Mammary epithelial cell (primary cell): ENCODE measurements at places on chromosomes 3 and 15.
A peak's percentile ranks its signal among the peaks of the same experiment; 100 is the strongest.

- no peak for DNase-seq
These were observed 27.4 kb downstream of the MIX23 start for GRCh38 chr3:122355612-122356011.

- DNase-seq: peak; percentile 42
These were observed 36.8 kb downstream of the ATP1B3 start for GRCh38 chr3:141913150-141913811.

DNA sequence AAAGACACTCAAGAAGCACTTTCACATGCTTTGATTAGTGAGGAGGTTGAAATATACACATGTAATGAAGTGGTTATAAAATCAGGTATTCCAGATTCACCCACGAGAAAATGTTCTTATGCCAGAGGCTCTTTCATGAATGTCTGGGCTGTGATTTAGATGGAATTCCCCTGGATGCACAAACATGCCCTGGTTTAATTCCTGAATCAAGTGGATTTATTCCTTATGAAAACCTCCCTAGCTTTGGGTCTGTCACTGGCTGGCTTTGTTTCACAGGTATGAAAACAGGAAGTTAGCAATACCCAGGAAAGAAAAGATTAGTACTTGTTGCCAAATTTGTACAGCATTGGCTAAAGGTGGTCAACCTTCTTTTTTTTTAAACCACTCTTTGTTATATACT lies 1123.0 kb downstream of the ROBO1 start:
- DNase-seq: no peak

DNA sequence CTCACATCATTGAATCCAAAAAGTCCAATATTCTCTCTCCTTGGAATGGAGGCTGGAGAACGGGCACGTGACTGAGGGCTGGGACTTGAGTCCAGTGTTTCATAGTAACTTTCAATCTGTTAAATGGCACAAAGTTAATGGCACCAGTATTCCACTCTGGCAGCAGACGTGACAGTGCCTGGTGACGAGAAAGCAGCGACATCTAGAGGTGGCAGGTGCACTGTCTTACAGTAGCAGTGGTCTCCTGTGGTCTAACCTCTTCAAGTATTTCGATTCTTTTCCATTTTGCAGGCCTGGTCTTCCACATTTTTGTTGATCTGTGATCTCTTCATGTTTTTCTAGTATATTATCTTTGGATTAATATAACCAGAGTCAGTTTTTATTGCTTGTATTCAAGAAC lies 107.1 kb downstream of the OXSM start:
- DNase-seq: no peak

- no peak for DNase-seq
These were observed 261.2 kb upstream of the LRRFIP2 start for GRCh38 chr3:37435572-37435971.

- DNase-seq: no peak
These were observed 229.8 kb downstream of the NFKBIZ start for GRCh38 chr3:102078854-102079808.

DNA sequence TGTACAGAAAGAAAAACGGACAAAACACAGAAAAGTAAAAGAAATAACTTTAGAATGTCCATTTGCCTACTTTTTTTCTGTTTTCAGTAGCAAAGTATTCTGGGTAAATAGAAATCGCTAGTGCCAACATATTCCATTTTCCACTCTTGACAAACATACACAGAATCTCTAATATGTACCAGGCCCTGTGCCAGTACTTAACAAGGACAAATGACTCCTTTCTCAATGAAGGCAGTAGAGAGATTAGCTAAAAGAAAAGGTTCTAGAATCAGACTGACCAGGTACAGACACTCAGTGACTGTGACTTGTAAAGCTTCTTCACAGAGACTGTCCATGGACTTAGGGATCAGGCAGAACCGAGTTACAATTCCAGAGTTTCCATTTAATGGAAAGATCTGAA lies 165.8 kb upstream of the STAC start:
- DNase-seq: no peak

DNA sequence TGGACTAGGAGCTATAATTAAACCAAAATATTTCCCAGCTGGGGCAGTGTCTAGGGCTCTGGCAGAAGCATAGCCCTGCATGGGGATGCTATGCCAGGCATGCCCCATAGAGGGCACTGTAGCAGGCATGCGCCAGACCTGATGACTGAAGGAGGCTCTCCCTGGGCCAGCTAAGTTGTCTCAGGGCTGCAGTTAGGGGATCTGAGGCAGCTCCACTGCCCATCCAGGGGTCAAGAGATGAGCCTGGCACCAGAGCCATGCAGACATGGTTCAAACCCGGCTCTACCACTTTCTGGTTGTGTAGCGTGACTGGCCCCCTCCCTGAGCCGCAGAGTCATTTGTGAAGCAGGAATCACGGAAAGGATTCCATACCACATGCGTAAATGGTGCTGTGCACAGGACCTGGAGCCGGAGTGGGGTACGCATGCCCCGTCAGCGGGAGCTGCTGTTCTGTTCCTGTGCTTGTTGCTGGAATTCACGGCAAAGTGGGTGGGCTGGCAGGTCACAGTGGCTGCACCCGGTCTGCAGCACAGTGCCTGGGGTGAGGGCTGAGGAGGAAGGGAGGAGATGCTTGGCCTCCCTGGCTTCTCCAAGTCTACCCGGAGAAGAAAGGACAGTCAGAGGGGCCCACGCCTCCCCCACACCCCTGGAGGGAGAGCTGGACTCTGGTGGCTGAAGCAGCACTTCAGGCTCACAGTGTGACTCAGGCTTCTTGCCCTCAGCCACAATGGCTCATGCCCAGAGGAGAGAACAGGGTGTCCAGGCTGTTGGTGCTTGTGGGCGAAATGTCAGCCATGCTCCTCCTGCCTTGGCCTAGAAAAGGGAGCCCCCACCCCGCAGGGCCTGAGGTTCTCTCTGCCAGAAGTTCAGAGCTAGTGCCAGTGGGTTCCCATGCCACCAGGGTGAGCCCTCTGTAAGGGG lies 43.1 kb downstream of the DNASE1L3 start:
- no peak for DNase-seq

DNA sequence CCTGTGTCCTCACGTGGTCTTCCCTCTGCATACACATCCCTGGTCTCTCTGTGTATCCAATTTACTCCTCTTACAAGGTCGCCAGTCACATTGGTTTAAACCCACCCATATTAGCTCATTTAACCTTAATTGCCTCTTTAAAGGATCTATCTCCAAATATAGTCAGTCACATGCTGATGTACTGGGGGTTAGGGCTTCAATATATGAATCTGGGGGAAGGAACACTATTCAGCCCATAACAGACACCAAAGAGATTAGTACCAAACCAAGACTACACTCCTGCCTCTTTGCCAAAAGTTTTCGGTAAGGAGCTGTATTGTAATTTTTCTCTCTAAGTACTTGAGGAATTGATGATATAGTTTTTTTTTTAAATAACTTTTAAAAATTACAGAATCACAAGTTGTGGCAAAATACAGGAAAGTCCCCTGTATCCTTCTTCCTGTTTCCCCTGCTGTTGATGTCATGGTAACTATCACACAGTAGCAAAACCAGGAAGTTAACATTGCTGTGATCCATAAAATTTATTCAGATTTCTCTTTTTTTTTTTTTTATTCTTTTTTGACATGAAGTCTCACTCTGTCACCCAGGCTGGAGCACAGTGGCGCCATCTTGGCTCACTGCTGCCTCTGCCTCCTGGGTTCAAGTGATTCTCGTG lies 67.8 kb downstream of the SLCO3A1 start:
- peak; percentile 15 for DNase-seq

DNA sequence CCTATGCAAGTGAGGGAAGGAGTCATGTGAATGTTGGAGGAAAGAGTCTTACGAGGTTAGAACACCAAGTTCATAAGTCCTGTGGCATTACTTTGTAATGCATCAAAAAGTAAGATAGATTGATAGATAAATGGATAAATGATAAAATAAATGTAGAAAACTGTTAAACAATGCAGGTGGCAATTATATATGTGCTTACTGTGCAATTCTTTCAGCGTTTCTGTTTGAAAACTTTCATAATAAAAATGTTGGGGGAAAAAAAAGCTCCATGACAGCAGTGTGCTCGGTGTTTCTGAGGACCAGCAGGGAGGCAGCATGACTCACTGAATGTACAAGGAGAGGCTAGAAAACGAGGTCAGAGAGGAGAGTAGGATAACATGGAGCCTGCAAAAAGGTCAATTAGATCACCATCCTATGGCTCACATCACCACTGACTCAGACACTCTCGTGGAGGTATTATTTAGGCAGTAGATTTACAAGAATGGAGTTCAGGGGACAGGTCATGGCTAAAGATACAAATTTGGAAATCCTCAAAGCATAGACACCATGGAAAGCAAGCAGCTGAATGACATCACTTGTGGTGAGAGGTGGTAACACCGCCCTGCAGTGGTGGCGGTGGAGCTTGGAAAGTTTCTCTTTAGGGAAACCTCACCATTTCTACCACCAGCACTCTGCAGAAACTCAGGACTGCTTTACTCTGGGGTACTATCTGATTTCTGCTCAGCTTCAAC lies 219.8 kb downstream of the CTNNB1 start:
- DNase-seq: peak; percentile 32

DNA sequence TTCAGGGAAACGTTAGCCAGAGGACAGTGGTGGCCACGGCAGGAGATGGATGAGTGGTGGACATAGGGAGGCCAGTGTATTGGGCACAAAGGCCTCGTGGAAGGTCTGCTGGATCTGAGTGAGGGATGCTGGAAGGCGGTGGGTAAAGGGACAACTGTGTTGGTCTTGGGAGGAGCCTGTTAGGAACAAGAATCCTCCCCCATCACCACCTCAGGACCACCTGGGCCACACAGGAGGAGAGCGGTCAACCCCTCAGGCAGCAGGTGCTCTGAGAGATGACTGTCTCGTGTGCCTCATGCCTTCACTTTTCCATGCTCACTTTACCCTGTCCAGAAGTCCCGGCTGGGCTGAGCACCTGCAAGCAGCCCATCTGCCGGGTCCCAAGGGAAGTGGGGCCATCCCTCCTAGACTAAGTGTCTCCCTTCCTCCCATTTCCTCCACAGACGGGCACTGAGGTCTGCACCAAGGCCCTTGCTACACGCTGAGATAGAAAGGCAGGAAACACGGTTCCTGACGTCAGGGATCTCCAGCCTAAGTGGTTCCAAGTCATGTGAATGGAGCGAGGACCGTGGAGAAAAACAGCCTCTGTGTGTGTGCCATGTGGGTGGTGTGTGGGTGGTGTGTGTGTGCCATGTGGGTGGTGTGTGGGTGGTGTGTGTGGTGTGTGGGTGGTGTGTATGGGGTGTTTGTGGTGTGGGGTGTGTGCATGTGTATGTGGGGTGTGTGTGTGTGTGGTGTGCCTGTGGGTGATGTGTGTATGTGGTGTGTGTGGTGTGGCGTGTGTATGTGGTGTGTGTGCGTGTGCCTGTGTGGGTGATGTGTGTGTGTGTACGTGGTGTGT lies 47.8 kb upstream of the CTSH start:
- no peak for DNase-seq

GRCh38 chr15:98195796-98196195 lies 235.3 kb downstream of the ARRDC4 start:
- no peak for DNase-seq

GRCh38 chr3:4633078-4634004 lies 140.2 kb downstream of the ITPR1 start:
- DNase-seq: peak; percentile 35

DNA sequence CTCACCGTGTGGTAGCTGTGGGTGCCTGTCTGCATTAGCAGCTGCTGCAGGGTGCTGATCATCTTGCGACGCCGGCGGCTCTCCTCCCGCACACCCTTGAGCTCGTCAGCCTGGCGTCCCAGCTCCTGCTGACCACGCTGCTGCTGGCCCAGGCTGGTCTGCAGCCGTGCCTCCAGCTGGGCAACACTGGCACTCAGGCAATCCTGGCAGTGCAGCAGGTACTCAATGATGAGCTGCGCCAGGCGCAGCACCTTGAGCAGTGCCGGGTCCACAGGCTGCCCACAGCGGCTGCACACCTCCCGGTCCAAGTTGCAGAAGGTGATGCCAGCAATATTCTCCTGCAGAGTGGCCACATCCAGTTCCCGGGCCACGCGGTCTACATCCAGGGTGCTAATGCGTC lies 11.9 kb downstream of the DZIP1L start:
- no peak for DNase-seq

- DNase-seq: peak; percentile 85
These were observed 382.6 kb upstream of the THBS1 start for GRCh38 chr15:39198044-39199000.

GRCh38 chr15:45555934-45556608 lies 31.1 kb upstream of the BLOC1S6 start:
- DNase-seq: no peak

- DNase-seq: peak; percentile 24
These were observed 110.8 kb downstream of the TBC1D2B start for GRCh38 chr15:77966540-77967234.

GRCh38 chr15:48647962-48648361 lies 2.5 kb upstream of the FBN1 start:
- DNase-seq: no peak

- no peak for DNase-seq
These were observed 389.7 kb upstream of the ROBO1 start for GRCh38 chr3:80157546-80157945.

DNA sequence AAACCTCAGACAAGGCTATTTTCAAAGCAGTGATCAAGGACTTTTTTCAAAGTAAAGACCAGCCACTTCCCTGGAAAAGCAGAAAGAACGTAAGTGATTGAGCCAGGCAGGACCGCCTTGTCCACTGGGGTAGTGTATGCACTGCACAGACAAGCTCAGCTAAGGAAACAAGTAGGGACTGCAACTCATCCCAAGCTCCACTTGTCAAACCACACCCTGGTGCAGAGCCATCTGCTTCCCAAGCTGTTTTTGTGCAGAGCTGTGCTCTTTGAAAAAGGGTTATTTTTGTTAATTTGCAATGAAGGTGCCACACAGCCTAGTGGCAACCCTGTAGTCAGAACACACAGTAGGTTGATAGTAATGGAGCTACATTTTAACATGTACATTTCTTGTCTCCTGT lies 193.3 kb downstream of the ADAMTS9 start:
- DNase-seq: no peak

DNA sequence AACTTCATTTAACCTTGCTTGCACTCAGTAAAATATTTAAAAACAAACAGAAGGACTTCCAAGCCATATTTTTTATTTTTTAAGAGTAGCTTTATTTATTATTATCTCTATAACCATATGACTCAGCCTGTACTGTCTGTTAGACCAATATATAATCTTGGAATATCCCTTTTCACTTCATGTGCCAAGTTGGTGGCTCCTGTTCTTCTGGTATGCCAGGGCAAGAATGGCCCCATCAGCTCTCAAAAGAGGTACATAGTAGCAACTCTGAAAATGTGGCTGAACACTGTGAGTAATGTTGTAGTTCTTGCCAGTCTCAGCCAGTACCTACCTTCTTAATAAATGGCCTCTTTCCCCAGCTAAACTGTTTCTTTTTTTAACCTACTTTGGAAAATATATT lies 257.0 kb upstream of the UBE2E1 start:
- peak; percentile 53 for DNase-seq

DNA sequence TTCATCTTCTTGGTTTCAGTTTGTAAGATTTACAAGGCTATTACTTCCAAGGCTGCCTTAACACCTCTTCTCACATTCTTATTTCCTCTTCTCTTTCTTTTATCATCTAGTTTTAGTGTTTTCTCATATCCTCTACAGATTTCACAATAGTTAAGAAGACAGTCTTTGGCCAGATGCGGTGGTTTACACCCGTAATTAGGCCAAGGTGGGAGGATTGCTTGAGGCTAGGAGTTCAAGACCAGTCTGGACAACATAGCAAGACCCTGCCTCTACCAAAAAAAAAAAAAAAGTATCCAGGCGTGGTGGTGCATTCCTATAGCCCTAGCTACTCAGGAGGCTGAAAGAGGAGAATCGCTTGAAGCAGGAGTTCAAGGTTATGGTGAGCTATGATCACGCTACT lies 3.5 kb upstream of the ALDH1A2 start:
- no peak for DNase-seq
